Stimulated activated CD8-positive, alpha-beta memory T cell treated with anti-CD3 and anti-CD28 coated beads, Interleukin-12 subunit alpha, Interleukin-12 subunit beta, amount 100 ng/mL, for 4 hours (primary cell): ENCODE measurements at places on chromosomes 4 and X.

GRCh38 chrX:32408389-32408788 is 803.0 kb downstream of the DMD start:
- DNase-seq = no peak

GRCh38 chrX:110430293-110431076 is 71.8 kb downstream of the RTL9 start:
- no peak for DNase-seq

DNA sequence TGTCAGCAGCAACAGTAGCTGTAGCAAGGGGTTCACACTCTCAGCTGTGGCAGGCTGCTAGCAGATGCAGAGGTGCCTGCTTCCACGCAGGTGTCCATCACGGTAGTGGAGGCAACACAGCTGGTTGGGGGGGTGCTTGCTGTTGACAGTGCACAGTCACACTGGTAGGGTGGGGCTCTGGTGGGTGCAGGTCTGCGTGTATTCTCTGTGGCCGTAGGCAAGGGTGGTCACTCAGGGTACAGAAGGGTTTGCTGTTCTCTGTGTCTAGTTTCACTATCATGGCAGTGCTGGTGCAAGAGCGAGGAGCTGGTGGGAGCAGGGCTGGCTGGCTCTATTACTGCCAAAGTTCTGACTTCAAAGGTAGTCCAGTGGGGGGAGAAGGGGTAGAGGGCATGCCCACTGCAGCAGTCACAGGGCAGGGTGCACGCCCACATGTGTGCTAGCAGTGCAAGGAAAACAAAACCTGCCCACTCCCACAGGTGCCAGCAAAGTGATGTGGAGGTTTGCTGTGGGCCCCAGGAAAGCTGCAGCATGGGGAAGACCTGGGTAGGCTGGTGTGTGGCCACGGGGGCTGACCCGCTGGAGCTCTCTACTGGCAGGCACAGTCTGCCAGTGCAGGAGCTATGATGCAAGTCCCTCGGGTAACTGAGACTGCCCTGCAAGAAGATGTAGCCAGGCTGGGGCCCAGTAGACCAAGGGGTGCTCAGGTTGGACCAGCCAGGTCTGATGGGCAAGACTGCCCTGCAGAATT is 21.6 kb upstream of the WDR17 start:
- no peak for DNase-seq

DNA sequence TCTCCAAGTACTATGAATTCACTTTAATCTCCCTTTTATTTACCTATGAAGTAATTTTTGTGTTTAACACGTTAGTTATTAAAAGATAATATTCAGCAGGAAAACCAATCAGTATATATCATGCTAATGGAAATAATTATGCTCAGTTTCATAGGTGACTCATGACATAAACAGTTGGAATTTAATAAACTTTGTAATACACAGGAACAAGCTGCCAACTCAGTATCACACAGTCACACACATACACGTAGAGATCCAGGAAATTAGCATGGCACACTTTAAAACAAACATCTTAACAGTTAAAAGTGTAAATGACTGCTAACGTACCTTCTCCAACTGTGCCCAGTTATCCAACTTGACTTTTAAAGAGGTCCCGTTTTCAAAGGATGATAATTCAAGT is 2.3 kb downstream of the SPATA4 start:
- DNase-seq = no peak

- DNase-seq = no peak
Measured at GRCh38 chr4:178081176-178081575, 638.9 kb upstream of the AGA start.

DNA sequence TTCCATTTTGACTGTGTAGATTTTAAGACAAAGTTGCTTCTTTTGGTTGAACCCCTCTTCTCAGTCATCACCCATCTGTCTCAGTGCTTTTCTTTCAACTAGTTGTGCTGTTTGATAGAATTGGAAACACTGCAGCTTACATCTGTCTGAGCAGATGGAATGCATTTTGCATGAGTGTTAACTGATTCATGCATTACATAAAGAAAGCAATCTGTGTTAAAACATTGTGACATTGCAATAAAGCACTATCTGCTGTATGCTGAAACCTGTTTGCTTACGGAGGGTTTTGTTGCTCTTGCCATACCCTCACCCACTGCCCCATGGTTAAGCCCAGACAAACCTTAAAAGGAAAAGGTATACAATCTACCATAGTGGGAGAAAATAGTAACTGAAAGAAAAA is 47.4 kb downstream of the NRK start:
- no peak for DNase-seq

GRCh38 chr4:24042094-24042493 is 152.2 kb upstream of the PPARGC1A start:
- DNase-seq = no peak

DNA sequence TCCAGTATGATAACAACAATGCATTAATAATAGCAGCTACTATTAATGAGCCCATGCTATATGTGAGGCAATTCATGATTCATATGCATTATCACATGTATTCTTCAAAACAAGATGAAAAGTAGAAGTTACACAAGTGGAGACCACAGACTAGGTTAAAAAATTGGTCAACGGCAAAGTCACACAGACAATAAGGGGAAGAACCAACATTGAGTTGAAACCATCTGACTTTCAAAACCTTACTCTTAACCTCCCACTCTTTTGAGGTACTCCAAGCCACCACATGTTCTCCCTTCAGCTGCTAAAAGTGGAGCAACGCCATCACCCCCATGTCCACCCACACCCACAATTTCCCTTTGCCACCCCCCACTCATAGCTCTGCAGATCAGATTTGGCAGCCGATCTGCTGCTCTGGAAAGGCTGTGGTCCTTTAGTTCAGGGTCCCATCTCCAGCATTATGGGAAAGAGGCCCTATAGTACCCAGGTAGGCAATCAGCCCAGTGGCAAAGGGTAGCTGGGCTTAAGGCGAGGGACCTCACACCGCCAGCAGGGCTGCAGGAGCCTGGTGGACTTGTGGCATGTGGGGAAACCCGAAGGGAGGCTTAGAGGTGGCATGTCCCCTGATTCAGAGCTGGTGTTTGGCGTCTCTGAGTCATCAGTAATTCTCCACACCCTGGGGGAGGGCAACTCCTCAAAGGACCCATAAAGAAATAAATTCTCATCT is 33.5 kb upstream of the CYBB start:
- DNase-seq = peak; percentile 4

GRCh38 chr4:139988863-139989765 is 164.9 kb downstream of the MAML3 start:
- DNase-seq = peak; percentile 36

DNA sequence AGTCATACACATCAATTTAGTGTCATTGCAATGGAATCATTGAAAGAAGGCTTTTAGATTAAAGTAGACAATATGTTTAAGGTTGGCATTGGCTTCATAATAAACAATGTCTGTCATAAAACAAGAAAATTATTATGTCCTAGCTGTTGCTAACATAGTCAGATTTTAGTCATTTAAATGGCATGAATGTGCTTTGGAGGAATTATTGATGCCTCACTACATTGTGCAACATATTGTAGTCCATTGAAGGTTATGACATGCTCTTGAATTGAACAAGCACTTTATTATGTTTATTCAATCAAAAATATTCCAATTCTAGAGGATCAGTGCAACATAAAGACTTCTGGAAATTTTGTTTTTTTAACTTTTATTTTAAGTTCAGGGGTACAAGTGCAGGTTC is 489.8 kb upstream of the AMOT start:
- no peak for DNase-seq

- no peak for DNase-seq
Measured at GRCh38 chrX:137847376-137847775, 281.4 kb downstream of the ZIC3 start.

GRCh38 chr4:73669410-73670183 is 49.4 kb upstream of the RASSF6 start:
- no peak for DNase-seq

- no peak for DNase-seq
Measured at GRCh38 chr4:165355900-165356300, 22.9 kb upstream of the CPE start.

GRCh38 chrX:127726227-127726626 is 326.0 kb downstream of the ACTRT1 start:
- no peak for DNase-seq

DNA sequence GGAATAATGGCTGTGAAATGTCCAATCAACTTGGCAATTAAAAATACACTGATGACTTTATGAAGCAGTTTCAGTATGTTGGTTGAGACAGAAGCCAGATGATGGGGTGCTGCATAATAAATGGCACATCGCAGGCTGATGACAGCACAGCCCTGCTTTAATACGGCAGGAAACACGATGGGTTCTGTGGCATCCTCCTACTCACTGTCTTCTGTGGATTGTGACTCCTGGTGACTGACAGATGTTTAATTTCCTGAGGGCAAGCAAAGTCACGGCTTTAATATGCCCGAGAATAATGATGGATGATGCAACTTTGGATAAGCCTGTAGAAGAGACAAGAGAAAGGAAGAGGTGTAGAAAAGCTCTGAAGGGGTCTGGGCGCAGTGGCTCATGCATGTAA is 295.4 kb downstream of the TRIML1 start:
- DNase-seq = no peak

DNA sequence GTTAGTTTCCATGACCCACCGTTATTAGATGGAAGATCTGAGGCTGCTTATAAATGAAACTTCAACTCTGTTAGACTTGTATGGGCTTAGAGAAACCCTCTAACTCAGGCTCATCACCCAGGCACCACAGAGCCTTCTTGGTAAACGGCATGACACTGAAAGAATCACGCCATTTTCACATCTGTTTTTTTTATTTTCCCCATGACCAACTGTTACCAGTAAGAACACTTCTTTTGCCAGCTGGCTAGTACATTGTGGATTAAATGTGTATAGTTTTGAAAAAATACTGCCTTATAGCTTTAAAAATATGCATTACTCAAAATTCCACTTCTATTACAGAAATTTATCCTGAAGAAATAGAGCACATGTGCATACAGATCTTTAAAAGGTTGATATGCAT is 48.0 kb upstream of the APELA start:
- no peak for DNase-seq

DNA sequence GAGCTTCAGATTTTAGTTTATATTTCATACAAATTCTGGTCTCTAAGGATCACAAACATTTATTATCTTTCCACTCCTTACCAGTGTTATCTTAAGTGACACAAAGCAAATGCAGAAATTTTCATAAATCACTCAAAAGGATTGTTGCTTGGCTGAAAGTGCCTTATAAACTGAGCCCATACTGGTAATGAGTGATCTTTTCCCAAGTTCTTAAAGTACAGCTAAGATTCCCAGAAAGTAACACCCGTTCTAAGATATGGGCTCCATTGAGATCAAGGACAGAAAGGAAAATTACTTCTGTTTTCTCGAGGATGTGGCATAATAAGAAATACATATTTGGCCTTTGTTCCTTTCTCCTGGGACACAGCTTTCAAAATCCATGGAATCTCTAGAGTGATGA is 313.7 kb downstream of the ARHGAP24 start:
- no peak for DNase-seq

GRCh38 chr4:8303081-8303480 is 33.5 kb downstream of the HTRA3 start:
- DNase-seq = no peak

DNA sequence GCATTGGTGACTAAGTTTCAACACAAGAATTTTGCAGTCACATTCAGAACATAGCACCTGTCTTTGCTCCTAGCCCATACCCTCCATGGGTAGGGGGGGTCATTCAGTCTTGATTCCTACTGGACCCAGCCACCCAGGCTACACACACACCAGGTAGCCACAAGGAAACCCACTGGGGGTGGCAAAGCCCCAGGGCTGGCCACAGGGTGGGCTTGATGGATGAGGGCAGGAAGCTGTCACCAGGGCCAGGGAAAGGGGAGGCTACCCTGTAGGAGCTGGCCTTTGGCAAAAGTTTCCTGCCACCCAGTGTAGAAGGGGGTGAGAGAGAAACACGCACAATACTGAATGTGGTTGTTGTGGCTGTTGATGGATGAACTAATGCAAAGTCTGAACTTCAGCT is 74.5 kb upstream of the NKX1-1 start:
- DNase-seq = no peak

GRCh38 chr4:8694651-8695151 is 102.1 kb downstream of the CPZ start:
- no peak for DNase-seq
